Cortex of kidney (tissue), 1 donor: ENCODE measurements at places on chromosomes 7 and 10.

DNA sequence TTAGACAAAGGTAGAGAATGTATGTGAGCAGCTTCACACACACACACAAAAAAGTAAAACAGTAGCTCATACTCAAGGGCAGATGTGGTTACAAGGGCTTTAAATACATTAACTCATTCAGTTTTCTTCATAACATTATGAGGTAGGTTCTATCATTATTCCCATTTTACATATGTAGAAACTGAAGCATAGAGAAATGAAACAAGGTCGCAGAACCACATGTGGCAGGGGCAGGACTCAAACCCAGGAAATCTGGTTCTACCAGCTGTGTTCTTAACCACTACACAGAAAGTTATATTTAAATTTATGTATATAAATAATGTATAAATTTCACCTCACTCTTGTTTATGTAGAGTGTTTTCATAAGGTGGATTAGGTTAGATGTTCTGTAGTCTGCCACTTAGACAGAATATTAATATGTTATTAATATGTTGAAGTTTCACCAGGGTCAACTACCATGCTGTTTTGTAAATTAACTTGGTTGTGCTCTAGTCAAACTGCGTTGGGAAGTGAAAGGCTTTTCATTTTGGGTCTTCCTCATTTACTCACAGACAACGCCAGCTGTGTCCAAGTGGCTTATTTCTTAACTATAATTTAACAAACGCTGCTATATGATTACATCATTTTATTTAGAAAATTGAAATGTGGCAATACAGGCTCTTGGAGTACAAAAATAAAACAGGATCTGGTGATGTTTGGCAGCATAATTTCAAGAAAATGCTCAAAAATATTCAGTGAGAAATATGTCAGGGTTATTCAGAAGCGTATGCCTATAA lies 138.4 kb downstream of the MDFIC start:
- DNase-seq = no peak

DNA sequence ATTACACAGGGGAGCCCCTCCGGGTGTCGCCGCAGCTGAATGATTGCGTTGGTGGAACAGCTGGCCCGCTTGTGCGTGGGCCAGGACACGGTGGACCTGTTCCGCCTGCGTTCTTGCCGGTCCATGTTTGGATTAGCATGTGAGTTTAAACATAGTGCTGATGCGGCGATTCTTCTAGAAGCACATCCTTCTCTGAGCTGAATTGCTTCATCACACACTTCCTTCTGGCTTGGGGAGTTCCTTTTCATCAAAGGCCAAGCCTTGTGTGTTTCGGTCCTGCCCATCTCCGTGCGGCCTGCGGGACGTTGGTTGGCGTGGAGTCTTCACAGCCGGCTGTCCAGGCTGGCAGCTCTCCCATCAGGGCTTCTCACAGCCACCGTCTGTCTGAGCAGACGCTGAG lies 45.5 kb upstream of the SLC29A4 start:
- DNase-seq = no peak

DNA sequence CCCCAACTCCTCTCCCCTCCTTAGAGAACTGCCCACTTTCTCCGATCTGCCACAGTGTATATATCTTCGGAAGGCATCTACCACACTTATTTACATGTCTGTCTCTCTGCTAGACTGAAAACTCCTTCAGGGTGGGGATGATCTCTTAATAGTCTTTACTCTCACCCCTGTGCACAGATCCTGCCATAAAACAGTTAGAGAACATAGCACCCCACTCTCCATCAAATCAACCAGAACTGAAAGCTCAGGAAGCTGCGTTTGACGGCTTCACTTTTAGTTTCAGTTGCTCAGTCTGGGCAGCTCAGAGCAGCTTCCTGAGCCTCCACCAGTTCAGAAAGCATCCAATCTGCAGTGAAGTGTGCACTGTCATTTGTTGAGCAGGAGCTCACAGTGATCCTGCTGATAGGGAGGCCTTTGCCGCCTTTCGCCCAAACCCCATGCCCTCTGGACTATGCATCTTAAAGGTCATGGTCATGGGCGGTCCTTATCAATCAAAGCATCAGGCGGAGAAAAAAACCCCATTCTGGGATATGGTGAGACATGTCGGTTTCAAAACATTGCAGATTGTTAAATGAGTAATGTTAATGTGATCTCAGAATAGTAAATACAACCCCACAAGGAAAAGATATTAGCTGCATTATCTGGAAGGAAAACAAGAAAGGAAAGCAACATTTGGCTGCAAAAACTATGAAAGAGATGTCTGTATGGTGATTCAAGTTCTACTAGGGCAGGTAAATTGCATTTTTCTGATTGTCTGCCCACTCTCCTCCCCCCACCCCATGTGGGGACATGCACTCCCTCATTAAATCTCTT lies 167.1 kb upstream of the ADO start:
- no peak for DNase-seq

DNA sequence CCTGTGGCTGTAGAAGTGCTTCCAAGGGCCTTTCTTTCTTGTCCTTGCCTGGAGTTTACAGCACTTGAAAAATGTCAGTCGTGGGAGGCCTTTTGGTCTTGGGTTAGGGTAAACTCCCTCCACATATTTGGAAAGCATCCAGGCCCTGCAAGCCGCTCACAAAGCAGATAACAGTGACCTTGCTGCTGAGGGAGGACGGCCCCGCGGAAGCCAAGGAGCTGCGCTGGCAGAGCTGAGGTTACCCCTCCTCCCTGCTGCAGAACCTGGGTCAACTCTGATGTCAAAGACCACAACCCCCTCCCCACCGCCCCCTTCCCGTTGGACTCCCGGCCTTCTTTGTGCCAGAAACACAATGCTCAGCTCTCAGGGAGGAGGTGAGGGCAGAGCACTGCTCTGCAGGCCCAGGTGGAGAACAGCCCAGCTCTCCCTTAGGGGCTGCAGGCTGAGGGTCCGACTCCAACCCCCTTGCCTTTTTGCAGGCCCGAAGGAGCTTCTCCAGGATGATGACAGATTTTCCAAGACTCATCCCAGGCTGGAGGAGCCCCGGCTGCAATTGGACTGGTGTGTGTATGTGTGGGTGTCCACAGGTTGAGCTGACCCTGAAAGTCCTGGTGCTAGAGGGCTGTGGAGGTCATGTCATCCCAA lies 957.6 kb upstream of the ZNF722 start:
- DNase-seq = no peak

- no peak for DNase-seq
These were observed 4.8 kb upstream of the UNC5B start for GRCh38 chr10:71207578-71207977.

DNA sequence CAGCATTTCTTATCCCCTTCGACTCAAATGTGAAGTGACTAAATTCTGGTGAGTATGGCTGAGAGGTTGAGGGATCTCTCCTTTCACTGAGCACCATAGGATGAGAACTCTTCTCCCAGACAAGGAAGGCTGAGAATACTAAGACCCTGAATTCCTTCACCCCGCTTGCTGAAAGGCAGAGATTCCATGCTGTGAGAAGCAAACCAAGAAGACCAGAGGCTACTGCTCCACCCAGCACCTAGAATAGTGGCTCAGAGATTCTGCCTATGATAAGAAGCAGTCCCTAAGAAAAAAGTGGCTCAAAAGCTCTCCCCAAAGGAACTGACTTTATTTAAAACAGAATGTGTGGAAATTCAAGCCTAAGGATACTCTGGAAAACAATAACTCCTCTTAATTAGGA lies 26.7 kb upstream of the WNT2 start:
- DNase-seq = no peak

GRCh38 chr10:101130141-101130540 lies 959 bp upstream of the TLX1 start:
- DNase-seq = no peak

- no peak for DNase-seq
These were observed 228.3 kb upstream of the TEX47 start for GRCh38 chr7:89023877-89024276.
